ENCODE measurements at places on chromosomes 13 and 19.

DNA sequence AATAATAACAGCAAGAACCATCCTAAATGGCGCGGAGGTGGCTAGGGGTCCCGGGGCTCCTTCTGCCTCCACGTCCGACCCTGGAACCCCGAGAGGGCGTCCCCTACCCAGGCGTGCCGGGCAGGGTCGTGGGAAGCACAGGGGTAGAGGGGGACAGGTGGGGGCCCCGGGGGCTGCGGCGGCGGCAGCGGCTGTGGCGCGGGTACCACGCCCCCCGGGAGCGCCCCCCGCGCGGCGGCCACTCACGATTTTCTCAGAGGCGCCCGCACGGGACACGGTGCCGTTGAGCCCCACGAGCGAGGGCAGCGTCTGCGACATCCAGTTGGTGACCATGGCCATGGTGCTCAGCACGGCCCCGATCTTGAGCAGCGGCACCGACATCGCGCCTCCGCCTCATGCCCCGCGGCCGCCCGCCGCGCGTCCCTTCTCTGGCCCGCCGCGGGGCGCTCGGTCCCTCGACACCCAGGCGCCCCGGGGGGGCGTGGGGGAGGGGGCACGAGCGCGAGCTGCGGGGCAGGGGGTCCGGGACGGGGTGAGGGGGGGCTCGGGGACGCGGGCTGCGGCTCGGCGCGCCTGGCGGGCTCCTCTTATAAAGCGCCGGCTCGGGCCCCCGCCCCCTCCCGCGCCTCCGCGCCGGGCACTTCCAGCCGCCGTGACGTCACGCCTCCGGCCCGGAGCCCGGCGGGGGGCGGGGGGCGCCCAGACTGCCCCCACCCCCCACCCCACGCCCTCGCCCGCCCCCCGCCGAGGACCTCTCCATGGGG, 22.9 kb downstream of the OLFM2 start:
- no peak for DNase-seq

GRCh38 chr19:30932854-30933253, 416.4 kb downstream of the TSHZ3 start:
- DNase-seq: no peak

GRCh38 chr13:50214514-50214913, 199.3 kb downstream of the KCNRG start:
- DNase-seq: no peak

GRCh38 chr19:964761-965694, 19.1 kb upstream of the WDR18 start:
- DNase-seq: no peak

- DNase-seq: no peak
Observed at GRCh38 chr19:44438441-44438840, 9.8 kb downstream of the ZNF229 start.

DNA sequence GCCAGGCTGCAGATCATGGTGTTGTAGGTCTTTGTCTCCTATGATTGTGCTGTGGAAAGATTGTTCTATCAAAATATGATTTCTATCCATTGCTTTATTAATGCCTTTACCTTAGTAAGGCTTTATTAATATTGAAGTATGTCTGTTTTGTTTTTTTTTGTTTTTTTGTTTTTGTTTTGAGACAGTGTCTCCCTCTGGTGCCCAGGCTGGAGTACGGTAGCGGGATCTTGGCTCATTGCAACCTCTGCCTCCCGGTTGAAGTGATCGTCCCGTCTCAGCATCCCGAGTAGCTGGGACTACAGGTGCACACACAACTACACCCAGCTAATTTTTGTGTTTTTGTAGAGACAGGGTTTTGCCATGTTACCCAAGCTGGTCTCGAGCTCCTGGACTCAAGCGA, 7.7 kb downstream of the IRGC start:
- DNase-seq: no peak

Data from activated naive CD4-positive, alpha-beta T cell treated with anti-CD3 and anti-CD28 coated beads for 36 hours (primary cell).